ENCODE measurements at places on chromosomes 2 and 18. TPM values are rescaled to one million over a fixed set of nuclear protein-coding genes. Genes with fewer than 3 reads are reported as not detected.

The TMEM18 gene
- 27.2 TPM for polyA plus RNA-seq

The SYT4 gene
- not detected for polyA plus RNA-seq

The FNDC4 gene
- not detected for polyA plus RNA-seq

The SERPINB10 gene
- not detected for polyA plus RNA-seq

The OXER1 gene
- polyA plus RNA-seq = 0.63 TPM

The POTEI gene
- not detected for polyA plus RNA-seq

The PRSS56 gene
- not detected for polyA plus RNA-seq

The CNDP1 gene
- not detected for polyA plus RNA-seq

The RNU2-63P gene
- polyA plus RNA-seq = not detected

The COLEC11 gene
- not detected for polyA plus RNA-seq

The MARCHF4 gene
- polyA plus RNA-seq = not detected

Data from IgD-negative memory B cell (primary cell).